ENCODE measurements at places on chromosomes 2 and 18.

- no peak for DNase-seq
Measured at GRCh38 chr2:177195194-177195593, 17.4 kb upstream of the HNRNPA3 start.

GRCh38 chr2:30691948-30692828 lies 115.1 kb downstream of the CAPN13 start:
- no peak for DNase-seq

DNA sequence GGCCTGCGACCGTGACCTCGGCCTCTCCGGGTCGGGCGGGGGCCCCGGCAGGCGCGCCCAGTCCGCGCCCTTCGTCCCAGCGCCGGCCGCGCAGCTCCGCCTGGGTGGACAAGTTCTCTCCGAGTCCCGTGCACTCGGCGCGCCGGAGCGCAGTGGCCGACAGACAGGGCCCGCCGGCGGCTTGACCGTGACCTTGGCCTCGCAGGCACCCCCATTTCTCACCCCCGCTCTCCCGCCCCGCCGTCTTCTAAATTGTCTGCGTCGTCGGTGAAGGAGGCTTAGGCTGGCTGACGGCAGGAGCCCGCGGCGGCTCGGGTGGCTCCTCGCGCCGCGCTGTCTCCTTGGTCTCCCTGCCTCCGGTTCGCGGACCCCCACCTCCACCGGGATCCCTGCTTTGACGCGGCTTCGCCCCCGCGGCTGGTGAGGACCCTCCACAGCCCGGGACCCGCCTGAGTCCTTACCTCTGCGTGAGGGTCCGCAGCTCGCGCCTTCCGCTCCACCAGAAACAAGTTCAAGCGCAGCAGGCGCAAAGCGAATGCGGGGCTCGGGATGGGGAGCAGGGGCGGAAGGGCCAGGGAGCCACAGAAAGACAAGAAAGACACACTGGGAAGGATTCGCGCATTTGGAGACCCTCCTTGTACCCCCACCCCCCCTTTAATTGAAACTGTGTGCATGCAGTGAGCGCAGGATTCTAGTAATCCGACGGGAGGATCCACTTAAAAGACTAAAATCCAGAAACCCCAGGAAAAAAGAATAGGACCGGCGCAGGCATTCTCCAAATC lies 4.0 kb downstream of the PTGR3 start:
- no peak for DNase-seq

DNA sequence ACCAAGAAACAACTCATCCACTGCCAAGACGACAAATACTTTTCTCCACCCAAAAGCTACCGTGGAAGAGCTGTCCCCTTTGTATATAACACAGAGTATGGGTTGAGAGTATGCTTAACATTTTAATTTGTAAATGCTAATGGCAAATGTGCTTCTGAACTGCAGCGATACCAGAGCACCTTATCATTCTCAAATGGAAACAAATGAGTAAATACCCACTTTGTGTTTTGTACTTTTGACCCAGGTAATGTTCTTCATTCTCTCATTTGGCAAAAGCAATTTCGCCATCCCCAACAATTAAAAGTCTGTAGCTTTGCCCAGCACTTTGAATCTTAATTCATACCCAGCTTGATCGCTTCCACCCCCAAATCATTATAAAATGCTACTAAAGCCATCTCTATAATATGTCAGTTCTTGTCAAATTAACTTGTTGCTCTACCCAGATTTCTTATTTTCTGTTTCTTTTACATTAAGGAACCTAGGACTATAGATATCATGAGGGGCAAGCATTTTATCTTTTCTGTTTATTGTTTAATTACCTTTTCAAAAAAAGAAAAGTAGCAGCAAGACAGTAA lies 6.2 kb upstream of the POU3F3 start:
- no peak for DNase-seq

- no peak for DNase-seq
Measured at GRCh38 chr2:197201874-197202273, 108.7 kb downstream of the ANKRD44 start.

DNA sequence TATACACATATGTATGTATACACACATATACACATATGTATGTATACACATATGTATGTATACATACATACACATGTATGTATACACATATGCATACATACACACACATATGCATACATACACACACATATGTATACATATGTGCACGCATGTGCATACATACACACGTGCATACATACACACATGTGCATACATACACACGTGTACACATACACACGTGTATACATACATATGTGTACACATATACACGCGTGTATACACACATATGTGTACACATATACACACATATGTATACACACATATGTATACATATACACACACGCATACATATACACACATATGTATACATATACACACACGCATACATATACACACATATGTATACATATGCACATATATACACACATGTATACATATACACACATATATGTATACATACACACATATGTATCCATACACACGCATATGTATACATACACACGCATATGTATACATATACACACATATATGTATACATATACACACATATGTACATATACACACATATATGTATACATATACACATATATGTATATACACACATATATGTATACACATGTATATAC lies 21.5 kb downstream of the NABP1 start:
- no peak for DNase-seq

GRCh38 chr2:105734762-105735538 lies 9.8 kb upstream of the NCK2 start:
- no peak for DNase-seq

- DNase-seq, result no peak
Measured at GRCh38 chr2:81195017-81195773, 890.6 kb upstream of the LRRTM1 start.

DNA sequence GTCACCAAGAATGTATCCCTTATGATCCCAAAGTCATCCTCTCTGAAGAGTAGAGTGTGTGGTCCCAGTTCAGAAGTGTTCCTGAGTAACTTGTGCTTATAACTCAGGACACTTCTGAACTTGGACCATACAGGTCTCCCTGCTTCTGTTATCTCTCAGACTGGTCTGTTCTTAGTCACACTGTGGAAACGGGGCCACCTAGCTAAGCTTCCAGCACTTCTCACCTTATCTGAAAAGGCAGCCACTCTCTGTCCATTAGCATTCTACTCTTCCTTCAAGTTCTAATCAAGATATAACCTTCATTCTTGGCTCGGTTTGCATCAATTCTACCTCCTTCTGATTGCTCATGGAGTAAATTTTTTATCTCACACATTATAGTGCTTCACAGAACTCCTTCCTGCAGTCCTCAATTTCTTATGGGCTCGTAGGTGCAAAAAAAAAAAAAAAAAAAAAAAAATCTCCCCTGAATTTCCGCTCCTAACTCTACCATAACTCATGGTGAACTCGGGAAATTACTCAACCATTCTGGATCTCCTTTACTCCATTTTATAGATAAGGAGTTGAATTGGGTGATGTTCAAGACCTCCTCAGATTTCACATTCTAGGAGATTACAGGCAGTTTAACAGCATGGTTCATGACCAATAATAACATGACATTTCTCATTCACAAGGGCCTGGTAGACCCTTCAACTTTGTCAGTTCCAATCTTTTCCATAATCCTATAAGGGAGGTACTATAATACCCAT lies 108.4 kb downstream of the TACR1 start:
- no peak for DNase-seq

- DNase-seq, result no peak
Measured at GRCh38 chr2:24174851-24175277, at the start of gene FAM228A. TSS of gene FAM228A (plus strand) at chr2:24175053. CDS start at chr2:24175481, 428 bp downstream.

DNA sequence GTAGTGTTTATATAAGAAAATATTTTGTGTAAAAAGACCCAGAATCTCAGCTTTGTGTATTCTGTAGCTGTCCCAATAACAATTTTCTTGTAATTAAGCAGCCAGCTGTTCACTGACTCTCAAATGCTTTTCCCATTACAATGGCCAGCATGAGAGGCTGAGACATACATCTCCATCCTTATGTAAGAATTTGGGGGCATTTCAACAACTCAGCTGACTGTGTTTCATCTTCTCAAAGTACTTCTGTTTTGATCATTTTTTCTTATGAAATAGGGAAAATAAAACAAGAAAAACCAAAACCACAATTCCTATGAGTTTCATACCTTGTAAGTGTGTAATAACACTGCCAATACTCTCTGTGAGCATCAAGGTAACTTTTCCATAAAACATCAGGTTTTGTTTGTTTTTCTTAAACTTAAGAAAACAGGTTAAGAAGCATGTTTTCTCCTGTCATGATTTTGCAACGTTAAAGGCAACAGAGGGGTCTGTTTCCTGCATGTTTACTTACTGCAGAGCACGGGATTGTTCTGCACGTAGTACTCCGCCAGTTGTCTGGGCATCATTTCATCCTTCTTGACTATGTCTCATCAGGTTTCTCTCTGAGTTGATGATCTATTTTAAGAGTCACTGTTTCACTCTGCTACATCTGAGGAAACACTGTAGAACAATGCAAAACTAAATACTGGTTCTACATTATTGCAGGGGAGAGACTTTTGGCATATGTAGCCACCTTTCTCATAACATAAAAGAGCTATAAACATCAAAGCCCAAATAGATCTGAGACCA lies 62.9 kb upstream of the CYRIA start:
- DNase-seq, result no peak
